ENCODE measurements at places on chromosomes 3 and 15.

DNA sequence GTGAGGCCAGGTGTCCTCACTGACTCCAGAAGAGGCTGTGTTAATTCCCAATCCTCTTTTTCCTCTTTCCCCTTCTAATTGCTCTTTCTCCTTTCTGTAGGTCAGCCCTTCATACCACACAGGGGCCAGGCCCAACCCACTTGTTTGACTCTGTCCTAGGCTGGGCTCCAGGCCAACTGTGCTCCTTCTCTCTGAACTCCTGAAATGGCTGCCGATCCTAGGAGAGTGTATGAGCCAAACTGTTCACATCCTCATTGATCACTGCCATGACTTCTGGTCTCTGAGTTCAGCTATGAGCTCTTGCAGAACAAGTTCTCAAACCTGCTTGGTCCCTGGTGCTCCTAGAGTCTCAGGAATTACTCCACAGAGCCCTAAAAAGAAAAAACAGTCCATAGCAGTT, 145.1 kb downstream of the VGLL4 start:
- DNase-seq = no peak

DNA sequence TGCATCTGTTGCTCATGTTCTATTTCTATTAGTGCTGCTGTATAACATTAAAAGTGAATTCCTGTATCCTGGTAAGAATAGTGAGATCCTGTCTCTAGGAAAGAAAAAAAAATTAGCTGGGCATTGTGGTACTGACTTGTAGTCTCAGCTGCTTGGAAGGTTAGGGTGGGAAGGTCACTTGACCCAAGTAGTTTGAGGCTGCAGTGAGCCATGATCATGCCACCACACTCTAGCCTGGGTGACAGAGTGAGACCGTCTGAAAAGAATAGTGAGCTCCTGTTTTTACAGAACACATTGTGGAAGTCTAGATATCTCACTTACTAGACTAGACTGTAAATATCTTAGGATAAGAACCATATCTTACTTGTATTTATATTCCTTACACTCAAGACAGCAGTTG, 4.6 kb downstream of the ATP11B start:
- no peak for DNase-seq

GRCh38 chr15:45616901-45617323, 17.9 kb upstream of the SQOR start:
- no peak for DNase-seq

DNA sequence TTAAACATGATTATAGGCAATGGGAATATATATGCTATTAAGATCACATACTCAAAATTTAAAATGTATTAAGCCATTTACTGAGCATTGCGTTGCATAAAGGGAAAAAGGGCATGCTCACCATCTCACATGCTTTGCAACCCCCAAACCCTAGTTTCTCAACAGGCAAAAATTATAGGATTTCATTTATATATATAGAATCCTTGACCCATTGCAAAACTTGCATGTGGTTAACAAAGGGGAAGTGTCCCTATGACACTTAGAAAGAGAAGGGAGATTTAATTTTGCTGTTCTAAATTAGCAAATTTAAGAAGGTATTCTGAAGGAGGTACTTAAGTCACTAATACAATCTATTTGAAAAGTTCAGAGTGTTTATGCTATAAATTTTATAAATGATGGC, 837.8 kb downstream of the DIPK2A start:
- DNase-seq = no peak

DNA sequence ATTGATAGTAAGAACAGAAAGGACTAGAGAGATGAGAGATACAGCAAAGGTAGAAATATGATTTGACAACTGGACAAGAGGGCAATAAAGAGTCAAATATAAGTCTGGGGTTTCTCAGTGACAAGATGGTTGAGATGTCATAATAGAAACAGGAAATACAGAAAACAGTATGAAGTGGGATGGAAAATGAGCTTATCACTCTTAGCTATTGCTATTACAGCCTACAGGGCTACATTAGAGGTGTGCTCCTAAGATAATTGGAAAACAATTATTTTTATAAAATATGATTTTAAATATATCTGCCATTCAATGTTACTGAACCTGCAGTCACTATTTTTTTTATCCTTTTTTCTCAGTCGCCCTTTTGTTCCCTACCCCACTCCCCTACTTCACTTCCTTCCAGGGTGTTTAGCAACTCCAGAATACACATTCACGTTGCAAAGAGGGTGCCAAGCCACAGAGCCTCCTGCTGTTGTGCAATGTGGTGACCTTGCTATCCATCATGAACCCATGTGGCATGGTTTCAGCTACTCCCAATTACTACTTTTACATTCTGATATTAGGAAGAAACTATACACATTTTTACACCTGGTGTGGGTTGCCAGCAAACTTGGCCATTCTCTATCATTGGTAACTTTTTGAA, 6.0 kb downstream of the NRG4 start:
- no peak for DNase-seq

DNA sequence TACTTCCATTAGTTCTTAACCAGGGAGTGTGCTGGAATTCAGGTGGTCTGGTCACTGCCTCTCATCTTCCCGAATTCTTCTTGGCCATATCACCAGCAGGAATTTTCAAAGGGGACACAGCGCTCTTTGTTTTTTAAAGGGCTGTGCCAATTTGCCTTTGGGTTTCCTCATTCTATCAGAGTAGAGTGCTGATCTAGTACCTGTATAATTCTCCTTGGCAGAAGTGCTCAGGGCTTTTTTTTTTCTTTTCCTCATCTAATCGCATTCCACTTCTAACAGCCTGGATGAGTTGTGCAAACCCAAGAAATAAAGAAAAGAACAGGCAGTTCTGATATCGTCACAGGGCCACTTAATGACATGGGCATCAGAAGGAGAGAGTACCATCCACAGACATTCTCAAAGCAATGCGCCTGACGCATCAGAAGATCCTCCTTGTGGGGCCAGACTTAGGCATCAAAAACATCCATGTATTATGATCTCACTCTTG, 121.0 kb downstream of the ASB7 start:
- peak; percentile 10 for DNase-seq

DNA sequence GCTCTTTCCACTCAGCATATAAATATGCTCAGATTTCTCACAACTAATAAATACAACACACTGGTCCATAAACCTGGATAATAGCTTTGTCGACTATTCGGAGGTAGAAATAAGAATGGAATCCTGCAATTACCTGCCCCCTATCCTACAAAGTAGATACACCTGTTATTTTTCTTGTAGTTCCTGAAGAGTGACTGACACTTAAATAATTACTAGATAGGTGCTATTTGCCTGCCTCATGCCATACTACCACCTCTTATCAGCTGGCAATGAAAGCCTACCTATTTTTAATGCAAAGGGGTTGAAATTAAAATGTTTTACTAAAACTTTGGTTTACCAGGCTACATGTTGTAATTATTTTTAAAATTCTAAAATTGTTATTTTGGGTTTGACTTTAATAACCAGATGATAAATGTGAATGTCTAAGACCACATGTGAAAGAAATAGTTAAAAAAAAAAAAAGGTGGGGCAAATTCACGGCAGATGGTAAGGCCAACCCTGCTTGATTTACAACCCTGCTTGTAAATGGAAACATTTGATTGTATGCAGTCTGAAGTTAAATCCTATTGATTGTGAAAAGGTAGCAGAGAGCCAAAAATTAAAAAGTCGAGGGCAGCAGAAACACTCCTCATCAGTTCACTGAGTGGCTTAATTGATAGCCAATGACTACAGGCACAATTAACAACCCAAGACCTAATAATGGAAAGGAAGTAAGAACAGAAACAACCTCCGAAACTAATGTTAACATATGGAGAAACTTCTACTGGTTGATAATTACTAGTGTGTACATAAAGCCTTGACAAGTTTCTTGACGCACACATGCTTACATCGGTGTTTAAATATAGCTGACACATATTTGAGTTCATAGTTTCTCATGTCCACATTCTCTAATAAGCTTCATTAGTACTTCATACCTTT, 8.9 kb downstream of the PEAK1 start:
- DNase-seq = no peak

DNA sequence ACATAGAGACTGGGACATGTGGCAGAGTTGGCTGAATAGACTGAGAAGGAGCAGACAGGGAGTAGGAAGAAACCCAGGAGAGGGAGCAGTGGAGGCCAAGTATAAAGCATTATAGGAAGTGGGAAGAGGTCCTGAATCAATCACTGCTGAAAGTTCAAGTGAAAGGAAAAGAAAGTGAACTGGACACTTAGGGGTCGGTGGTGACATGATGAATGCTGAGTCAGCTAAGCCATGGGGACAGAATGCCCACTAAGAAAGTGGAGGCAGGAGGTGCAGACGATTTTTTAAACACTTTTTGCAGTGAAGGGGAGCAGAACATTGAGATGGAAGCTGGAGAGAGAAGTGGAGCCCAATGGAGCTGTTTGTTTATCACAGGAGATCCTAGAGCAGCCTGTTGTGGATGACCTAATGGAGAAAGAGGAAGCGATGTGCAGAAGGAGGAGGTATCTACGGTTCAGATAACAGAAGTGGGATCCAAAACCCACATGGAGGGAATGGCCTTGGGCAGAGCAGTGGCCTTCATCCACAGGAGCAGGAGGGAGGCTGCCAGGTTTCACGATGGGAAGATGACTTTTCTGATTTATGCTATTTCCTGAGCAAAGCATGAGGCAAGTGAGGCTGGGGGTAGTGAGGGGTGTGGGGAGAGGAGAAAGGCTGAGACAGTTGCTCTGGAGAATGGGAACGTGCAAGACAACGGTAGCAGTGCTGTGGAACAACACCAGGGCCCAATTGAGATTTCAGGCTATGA, 208.2 kb downstream of the RPLP1 start:
- no peak for DNase-seq

- no peak for DNase-seq
Observed at GRCh38 chr3:177405191-177405672, 207.9 kb upstream of the TBL1XR1 start.
